Activated CD4-positive, alpha-beta T cell treated with anti-CD3 and anti-CD28 coated beads, Interleukin-2, amount 50 U/mL, for 16 hours (primary cell): ENCODE measurements at places on chromosomes 4 and X.

DNA sequence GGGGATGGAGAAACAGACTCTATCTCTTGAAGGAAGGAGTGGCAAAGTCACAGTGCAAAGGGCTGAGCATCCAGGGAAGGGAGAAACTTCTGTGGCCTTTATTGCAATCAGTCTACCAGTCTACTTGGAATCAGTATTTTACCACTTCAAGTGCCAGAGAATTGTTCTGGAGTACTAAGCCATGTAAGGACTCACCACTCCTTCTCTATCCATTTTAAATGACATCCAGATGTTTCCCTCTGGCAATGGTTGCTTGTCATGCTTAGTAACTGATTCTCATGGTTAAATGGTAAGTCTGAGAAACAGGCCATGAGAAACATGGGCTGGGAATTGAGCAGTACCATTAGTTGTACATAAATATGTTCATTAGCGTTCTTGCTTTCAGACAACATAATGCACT, 21.1 kb upstream of the SMIM10 start:
- DNase-seq, result no peak

- DNase-seq, result no peak
Measured at GRCh38 chrX:5976332-5976731, 252.3 kb downstream of the NLGN4X start.

DNA sequence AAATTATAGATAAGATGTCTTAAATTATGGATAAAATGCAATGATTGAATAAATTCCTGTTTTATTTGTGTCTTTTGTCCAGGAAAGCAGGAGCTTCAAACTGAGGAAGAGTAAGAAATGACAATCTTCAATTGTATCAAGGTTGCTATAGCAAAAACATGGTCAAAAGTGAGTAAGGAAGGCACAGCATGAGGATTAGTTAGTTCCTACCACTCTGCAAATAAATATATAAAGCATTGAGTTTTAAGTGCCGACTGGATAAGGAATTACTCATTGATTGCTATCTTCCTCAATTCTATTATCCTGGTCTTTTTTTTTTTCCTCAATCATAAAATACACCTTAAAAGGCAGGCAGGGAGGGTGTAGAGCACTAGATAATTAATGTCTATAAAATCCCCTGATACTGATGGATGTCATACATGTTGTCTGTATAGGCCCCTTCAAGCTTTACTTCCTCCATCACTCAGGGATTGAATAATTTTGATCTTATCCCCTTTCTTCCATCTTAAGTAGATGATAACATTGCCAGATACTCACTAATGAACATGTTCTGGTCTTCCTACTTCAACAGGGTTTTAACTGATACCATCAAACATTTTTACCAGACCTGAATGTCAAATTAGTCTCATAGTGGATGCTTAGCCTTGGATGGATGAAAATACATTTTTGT, 86.6 kb downstream of the MID1 start:
- no peak for DNase-seq

DNA sequence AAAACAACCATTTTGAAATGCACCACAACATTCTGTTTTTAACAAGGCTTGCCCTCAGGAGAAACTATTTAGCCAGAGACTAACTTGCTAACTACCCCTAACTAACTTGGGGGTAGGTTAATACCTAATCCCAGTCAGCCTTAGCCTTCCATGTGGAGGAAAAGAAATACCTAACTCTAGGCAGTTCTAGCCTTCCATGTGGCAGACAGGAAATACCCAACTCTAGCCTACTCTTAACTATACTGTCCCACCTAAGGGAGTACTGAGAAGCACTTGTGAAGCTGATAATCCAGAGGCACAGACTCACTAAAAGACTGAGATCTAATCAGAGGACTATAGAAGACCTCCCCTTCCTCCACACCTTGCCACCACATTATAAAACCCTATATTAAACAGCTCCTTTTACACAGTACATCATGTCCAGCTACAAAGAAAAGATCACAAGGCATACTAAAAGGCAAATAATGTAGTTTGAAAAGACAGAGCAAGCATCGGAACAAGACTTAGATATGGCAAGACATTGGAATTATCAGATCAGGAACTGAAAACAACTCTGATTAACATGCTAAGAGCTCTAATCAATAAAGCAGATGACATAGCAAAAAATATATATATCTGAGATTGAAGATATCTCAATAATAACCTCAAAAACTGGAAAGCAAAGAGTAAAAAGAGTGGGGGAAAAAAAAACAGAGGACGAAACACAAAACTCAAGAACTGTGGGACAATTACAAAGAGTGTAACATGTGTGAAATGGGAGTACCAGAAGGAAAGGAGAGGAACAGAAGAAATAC, 52.2 kb downstream of the FRYL start:
- DNase-seq, result no peak

DNA sequence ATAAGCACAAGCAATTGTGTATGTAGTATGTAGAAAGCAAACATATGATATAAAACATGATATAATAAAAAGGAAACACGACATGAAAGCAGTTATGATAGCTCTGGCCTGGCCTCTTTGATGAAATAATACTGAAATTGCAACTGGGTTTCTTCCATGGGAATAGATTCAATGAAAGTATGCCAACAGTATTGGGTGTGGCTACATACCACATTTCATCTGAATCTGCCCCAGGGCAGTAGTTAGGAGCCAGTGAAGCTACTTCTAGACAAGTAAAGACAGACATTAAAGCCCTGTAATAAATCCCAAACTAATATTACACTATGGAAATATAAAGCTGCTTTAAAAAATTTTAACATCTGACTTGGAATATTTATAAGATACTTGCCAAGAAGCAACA, 207.3 kb downstream of the FBXW7 start:
- no peak for DNase-seq
